HCEC 1CT (cell line): ENCODE measurements at places on chromosomes 1 and 21.
A peak's percentile ranks its signal among the peaks of the same experiment; 100 is the strongest.

DNA sequence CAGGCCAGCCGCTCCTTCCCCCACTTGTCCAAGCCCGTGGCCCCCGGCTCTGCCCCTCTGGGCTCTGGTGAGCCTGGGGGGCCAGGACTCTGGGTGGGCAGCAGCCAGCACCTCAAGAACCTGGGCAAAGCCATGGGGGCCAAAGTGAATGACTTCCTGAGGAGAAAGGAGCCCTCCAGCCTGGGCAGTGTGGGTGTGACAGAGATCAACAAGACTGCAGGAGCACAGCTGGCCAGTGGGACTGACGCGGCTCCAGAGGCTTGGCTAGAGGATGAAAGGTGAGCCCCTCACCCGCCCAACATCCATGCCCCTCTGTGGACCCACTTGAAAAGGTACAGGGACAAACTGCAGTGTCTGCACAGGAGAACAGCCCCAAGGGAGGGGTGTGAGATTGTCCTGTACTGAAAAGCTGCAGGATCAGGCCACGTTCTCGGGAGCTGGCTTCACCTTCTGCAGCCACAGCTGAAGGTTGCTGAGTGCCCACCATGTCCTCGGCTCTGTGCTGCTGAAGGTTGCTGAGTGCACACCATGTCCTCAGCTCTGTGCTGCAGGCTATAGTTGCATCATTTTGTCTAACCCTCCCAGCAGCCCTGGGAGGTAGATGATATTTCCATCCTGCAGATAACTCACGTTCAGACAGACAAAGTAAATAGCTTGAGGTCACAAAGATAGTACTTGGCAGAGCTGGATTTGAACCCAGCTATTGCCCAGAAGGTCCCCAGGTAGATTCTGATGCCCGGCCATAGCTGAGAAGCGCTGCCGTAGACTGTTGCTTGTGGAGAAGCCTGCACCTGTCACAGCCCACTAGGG lies 618 bp downstream of the C1orf226 start:
- no peak for DNase-seq

GRCh38 chr1:229550812-229551567 lies 7.5 kb downstream of the ABCB10 start:
- DNase-seq = no peak

GRCh38 chr1:992362-992761 lies 7.5 kb downstream of the HES4 start:
- no peak for DNase-seq

DNA sequence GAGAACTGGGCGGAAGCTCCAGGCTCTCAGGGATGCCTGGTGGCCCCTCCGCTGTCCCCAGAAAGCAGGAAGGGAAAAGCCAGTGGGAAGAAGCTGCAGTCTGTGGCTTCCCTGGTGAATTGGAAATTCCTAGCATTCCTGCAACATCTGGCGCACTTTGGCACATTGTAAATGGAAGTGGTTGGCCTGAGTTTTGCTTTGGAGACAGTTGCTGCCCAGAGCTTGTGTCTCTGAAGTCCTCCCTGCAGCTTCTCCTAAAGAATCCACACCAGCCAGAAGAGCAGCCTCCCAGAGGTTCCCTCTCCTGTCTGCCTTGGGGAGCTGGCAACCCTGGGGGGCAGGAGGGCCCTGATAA lies 48.2 kb downstream of the ARHGEF10L start:
- DNase-seq = peak; percentile 76

DNA sequence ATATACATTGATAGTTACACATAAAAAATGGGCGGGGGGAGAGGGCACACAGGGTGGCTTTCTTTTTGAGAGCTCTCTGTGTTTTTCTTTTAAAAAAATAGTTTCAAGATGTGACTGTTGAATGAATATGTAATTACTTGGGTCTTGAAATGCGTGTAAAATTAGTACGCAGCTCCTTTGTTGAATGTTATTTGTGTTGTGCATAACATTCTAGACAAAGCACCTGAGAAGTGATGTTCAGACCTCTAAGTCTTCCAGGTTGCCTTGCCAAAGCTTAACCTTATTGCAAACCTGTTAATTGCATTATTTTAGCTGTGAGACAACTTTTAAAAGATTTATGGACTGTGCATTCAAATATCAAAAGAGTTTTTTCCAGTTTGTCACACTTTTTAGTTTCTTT lies 5.4 kb downstream of the PBX1 start:
- no peak for DNase-seq

DNA sequence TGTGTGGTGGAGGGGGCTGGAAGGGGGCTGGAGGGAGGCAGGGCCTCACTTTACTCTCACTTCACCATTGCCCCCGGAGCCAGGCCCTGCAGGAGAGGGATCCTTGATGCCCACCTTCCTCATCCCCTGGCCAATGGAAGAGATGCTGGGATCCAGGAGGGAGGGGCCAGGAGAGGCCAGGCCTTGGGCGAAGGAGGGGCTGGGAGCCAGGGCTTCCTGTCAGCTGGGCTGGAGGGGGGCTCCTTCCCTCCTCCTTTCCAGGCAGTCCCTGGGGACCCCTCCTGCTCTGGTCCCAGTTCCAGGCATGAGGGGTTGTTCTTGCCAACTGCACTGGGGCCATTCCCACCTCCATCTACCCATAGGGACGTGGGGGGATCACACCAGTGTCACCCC lies 5.7 kb downstream of the AHDC1 start:
- DNase-seq = no peak

DNA sequence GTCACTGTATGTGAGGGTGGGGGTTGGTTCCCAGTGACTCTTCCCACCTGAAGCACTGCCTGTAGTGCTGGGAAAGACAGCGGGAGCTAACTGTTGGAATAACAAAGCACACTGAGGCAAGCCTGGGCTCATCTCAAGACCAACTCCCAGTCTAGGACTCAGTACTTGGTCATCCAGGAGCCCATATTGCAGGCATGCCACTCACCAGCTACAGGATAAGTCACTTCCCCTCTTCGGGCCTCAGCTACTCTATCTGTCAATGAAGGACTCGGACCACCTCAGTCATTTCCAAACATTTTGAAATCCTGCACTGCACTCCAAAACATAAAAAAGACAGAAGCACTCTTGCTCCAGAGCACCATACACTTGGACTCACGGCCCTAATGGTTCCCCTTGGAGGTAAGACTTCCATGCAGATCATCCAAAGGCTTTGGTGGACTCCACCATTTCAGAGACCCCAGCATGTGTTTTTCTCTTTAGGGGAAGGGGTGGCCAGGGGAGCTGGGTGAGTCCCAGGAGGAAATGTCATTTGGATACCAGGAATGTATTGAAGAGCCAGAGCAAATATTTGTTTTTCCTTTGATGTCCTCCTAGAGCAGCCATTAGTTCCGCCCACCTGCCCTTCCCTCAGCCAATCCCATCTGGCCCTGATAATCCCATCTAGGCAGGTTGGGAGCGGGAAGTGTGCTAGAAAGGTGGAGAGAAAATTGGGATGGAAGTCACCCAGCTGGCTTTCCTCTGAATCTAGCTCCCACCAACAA lies 3.1 kb downstream of the NUAK2 start:
- no peak for DNase-seq

DNA sequence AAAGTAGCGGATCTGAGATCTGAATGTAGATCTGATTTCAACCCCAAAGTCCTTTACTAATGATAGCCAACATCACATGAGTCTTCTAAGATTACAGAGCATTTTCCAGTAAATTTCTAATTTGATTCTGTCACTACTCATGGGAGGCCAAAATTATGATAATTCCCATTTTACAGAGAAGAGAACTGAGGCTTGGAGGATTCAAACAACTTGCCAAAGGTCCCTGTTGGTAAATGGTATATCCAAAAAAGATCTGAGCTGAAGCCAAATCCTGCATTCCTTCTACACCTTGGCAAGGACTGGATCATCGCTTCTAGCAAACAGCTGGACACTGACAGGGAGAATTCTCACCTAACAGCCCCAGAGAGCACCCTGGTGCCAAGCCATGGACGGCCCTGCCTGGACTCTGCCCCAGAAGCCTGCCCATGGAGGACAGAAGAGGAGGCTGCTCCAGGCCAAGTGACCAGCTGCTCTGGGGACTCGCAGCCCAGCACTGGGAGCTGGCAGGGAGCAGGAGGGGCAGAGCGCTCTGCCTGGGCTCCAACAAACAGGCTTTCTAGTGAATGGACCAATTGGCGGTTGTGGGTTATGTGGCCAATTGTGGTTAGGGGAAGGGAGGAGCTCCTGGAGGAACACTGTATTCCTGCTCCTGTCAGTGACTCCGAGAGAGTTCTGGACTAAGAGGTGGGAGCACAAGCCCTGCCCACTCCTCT lies 6.4 kb upstream of the CSF1 start:
- no peak for DNase-seq

GRCh38 chr1:204295671-204296070 lies 64.1 kb downstream of the PLEKHA6 start:
- peak; percentile 61 for DNase-seq

DNA sequence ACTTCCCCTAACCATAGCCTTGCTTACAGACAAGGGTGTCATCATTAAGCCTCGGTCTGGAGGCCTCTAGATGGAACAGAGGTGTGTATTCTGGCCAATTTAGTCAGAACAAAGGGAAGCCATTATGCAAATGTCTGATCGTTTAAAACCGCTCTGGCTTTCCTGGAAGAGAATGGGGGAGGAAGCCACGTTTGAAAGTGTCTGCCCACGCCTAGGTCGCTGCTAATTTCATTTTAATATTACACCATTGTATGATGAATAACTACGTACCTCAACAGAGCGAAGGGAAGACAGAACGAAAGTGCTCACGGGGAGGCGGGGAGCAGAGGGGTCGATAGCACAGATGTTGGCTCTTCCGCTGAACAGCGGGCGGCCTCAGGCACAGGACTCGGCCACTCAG lies 41.1 kb upstream of the CSF3R start:
- DNase-seq = no peak

DNA sequence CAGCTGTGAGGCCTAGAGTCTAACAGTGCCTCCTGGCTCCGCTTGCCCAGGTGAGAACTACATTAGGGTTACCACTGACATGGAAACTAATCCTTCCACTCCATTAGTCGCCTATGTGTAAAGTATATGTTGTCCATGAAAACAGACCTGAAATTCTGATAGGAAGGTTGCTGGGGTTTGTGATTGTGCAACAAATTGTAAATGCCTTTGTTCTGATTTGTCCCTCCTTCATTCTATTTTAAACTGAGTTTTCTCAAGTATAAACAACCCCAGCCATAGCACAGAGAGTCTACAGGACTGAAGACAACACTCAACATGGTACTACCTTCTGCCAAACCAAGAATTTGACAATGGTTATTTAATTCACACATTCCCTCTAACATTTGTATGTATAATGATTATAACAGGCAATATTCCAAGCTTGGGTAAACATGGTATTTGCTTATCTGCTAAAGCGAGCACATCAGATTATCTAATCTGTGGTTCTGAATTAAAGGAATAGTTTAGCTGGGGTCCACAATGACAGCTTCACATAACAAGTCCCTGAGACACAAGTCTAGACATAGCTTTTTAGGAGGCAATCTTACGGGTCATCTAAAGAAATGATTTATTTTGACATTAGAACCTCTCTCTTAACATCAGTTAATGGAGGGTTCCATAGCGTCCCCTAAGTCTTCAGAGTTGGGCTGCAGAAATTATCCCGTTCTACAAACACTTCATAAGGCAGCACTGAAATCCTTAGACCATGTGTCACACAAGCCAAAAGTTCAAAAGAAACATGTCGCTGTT lies 633.0 kb downstream of the SMYD3 start:
- peak; percentile 45 for DNase-seq

DNA sequence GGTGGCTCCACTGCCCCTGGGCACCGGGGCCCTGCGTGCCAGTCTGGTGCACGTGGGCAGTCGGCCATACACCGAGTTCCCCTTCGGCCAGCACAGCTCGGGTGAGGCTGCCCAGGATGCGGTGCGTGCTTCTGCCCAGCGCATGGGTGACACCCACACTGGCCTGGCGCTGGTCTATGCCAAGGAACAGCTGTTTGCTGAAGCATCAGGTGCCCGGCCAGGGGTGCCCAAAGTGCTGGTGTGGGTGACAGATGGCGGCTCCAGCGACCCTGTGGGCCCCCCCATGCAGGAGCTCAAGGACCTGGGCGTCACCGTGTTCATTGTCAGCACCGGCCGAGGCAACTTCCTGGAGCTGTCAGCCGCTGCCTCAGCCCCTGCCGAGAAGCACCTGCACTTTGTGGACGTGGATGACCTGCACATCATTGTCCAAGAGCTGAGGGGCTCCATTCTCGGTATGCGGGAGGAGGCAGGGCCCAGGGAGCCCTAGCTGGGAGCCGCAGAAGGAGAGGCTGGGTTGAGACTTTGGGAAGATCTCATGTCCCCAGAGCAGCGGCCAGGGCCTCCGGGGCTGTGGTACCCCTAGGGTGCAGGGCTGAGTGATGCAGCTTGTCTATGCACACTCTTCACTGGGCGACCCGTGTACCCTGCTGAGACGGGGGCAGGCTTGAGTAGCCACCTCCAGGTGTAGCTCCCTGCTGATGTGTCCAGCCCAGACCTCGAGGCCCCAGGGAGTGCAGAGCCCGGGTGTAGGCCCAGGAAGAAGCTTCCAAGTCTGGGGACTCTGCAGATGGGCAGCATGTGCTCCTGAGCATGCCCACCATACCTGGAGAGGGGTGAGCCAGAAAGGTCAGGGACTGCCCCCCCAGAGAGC lies 1.8 kb downstream of the VWA1 start:
- no peak for DNase-seq

DNA sequence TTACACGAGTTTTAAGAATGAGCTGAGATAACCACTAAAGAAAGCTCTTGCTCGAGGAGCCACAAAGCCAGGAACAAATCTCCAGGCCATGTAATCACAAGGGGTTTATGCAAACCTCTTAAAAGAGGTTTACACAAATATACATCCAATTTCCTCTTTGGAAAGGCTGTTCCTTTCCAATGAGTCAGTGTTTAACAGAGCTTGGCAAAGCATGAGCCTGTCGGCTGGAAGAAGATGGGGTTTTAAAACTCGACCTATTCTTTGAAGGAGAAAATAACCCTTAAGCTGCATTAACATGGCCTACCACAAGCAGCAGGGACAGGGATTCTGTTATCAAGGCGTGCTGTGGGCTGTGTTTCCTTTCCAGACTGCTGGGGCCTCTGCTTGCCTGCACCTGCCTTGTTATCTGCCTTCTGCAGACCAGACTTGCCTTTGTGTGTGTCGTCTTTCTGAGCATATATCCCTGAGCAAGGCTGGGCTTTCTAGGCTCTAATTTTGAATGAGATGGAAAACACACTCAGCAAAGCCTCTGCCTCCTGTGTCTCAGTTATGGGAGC lies 40.6 kb upstream of the CYP2J2 start:
- no peak for DNase-seq

DNA sequence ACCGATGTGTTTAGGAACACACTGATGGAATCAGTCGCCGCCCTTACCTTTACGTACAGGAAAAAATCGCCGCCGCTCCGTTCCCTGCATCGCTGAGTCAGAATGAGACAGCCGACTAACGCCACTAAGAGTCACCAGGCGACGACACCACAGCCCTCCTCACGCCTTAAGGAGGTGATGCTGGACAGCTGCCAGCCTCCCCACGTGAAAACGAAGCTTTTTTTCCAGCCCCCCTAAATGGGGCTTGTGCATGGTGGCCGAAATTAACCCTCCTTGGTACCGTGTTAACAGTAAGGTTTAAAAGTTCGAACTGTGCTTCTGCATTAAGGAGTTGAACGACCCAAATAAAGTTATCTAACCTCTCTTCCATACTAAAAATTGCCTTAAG lies 511 bp downstream of the DNTTIP2 start:
- no peak for DNase-seq

- peak; percentile 53 for DNase-seq
Measured at GRCh38 chr1:176073524-176074157, 133.4 kb downstream of the COP1 start.

GRCh38 chr1:169590932-169591331 lies 4.7 kb upstream of the F5 start:
- DNase-seq = no peak

GRCh38 chr1:16158025-16158424 lies 2.2 kb upstream of the EPHA2 start:
- DNase-seq = no peak

- no peak for DNase-seq
Measured at GRCh38 chr1:245277276-245277675, 122.5 kb downstream of the KIF26B start.

- DNase-seq = no peak
Measured at GRCh38 chr1:109391626-109392025, 6.1 kb downstream of the SORT1 start.
